ENCODE measurements at places on chromosomes 6 and 20.

DNA sequence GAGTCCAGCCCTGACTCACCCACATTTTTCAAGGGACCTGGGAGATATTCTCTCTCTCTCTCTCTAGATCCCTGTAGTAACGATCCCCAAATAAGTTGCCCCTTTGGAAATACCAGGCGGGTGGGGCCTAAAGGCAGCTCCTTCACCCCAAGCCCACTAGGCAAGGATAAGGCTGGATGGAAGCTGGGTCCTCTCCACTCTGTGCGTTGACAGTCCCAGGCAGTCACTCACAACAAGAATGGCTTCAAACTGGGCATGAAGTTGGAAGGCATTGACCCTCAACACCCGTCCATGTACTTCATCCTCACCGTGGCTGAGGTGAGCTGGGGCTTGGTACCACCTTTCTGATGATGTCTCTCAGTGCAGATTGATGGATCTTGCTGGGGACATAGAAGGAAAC is 21.6 kb downstream of the L3MBTL1 start:
- no peak for DNase-seq

- DNase-seq, result no peak
These were observed 43.5 kb upstream of the ENPP1 start for GRCh38 chr6:131764350-131764749.

GRCh38 chr6:110852773-110853172 is 21.8 kb upstream of the AMD1 start:
- DNase-seq, result no peak

- peak; percentile 18 for DNase-seq
These were observed 48.5 kb downstream of the KIF13A start for GRCh38 chr6:17938901-17939300.

DNA sequence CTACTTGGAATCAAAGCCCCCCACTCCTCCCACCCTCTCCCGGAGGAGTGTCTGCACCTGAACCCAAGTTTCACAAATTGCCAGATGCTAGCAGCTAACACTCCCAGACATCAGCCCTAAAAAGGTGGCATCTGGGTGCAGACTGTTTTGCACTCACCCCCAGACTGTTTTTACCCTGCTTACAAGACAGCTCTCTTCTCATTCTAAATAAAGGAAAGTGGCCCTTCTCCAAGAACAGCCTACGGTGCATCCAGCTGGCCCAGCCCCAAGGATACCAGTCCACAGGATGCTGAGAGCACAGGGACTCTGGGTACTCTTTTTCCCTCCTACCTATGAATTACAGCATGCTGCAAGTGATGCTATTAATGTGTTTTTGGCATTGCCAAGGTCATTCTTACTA is 842.0 kb upstream of the FLRT3 start:
- DNase-seq, result no peak

DNA sequence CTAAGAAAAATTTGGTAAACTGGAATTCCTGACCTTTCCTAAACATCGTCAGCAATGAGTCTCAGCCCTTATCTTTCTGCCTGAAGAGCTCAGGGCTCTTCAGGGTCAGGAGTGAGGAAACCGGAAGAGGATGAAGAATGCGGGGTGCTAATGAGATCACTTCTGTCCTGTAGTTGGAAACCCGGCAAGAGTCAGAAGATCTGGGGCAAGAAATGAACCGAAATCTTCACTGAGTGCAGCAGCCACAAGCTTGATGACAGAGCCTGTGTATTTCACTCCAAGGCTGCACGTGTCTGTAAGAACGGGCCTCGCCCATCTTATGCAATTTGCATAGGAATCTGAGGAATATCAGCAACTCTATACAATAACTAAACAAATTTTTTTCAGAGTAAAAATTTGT is 60.4 kb upstream of the QKI start:
- DNase-seq, result no peak

DNA sequence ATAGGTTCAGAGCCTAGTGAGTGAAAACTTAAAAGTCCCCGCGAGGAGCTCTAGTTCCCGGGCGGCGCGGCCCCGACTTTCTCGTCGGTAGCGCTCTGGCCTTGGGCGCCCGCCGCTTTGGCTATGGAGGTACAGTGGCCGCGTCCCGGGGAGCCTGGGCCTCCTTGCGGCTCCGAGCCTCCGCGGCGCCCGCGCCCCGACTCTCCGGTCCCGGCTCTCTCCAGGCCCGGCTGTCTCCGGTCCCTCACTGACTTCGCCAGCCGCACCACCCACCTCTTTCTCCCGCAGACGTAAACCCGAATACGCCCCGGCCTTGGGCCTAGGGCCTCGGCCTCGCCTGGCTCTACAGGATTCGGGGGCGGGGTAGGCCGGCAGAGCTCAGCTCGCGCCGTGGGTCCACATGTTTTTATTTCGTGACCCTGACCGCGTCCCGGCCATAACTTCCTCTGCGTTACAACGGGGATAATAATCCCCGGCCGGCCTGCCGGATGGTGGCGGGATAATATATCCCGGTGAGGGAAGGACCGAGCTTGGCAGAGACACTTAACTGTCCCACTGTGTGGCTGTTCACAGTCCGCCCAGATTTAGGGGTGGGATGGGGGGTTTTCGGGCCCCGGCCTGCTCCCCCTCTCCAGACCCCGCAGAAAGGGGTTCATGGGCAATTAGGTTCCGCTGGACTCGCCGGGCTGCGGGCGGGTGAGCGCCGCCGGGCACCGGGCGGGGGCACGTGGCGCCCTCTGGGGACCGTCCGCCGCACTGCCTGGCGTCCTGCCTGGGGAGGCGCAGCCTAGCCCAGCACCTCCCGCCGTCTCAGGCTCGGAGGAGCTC is 10.0 kb upstream of the TBX18 start:
- DNase-seq, result no peak

DNA sequence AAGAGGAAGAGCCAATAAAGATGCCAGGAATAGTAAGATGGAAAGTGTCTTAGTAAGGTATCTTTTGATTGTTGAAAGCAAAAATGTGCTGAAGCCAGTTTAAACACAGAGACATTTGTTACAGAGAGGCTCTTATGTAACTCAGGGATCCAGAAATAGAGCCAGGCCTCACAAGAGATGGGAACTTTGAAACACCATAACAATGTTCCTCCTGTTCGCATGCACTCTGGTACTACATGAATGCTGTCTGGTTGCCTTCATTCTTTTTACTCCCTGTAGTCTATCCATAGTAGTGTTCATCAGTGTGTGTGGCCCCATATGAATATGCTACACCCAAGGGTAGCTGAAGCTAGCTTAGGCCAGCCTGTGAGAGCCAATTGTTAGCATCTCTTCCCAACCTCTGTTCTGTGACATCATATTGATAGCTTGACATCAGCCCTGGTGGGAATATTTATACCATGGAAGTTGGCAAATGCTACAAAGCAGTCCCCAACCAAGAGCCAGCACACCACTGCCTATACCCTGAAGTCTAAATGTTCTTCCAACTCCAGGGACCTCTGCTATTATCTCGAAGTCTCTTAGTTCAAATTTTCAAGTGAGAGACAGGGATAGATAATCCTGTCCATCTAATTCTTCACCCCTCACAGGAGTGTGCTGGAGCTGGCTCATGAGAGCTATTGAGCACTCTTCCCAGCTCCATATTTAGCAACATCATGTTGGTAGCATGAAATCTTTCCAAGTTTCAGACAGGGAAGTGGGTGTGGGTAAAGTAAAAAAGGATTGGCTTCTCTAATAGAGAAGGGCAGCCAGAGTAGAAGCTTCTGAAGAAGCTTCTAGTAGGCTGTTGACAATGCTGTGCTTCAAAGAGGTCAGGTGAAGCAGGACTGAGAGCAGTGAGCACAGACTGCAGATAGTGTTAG is 7.0 kb downstream of the NDUFAF5 start:
- DNase-seq, result no peak

GRCh38 chr6:100179576-100179975 is 185.6 kb upstream of the MCHR2 start:
- DNase-seq, result no peak

DNA sequence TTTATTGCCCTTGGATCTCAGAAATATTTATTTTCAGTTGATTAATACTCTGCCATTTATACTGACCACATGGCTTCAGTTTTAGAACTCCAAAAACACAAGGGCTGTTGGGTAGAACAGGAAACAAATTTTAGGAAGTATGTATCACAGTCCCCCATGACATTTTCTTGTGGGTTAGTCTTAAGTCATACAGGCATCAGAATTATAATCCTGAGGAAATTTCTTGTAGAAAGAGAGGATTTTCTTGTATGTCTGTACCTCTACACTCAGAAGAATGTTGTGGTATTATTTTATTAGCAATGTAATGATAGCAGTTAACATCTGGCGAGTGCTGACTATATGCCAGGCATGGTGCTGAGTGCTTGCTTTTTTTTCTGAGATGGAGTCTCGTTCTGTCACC is 302.9 kb downstream of the CLIC5 start:
- no peak for DNase-seq

- DNase-seq, result no peak
These were observed 9.3 kb downstream of the ZBTB46 start for GRCh38 chr20:63821811-63822210.

- peak; percentile 64 for DNase-seq
These were observed 674 bp downstream of the MAPK14 start for GRCh38 chr6:36028088-36028876.
